ENCODE measurements at places on chromosomes 16 and 17.

GRCh38 chr17:61758430-61758829 lies 104.9 kb downstream of the BRIP1 start:
- no peak for DNase-seq

GRCh38 chr16:82088483-82088882 lies 53.4 kb downstream of the HSD17B2 start:
- DNase-seq = no peak

GRCh38 chr17:47221154-47221553 lies 12.0 kb downstream of the MYL4 start:
- DNase-seq = no peak

DNA sequence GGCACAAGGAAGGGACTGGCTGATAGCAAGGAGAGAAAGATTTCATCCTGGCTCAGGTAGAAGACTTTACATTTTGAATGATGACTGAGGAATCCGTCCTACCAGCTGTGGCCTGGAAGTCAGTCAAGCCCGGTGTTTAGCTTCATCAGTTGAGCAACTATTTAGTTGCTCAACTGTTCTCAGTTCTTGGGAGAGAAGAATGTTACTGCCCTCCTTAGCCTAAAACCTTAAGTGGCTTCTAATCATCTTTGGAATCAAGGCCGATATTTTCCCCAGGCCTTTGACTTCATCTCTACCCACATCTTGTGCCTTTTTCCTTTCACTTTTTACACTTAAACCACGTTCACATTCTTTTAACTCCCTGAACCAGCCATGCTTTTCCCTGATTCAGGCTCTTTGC lies 17.3 kb upstream of the RBL2 start:
- no peak for DNase-seq
